EH (cell line): ENCODE measurements at places on chromosomes 11 and 22.

GRCh38 chr11:125887373-125888324 lies at the start of gene HYLS1:
Gene HYLS1 (plus strand): TSS chr11:125887668. CDS start chr11:125899369, 11,701 bp downstream.
- DNase-seq, result peak; percentile 98

GRCh38 chr22:48711031-48711431 lies 1116.6 kb downstream of the BRD1 start:
- no peak for DNase-seq

GRCh38 chr11:68008381-68009337 lies 1.5 kb upstream of the ALDH3B1 start:
- no peak for DNase-seq

DNA sequence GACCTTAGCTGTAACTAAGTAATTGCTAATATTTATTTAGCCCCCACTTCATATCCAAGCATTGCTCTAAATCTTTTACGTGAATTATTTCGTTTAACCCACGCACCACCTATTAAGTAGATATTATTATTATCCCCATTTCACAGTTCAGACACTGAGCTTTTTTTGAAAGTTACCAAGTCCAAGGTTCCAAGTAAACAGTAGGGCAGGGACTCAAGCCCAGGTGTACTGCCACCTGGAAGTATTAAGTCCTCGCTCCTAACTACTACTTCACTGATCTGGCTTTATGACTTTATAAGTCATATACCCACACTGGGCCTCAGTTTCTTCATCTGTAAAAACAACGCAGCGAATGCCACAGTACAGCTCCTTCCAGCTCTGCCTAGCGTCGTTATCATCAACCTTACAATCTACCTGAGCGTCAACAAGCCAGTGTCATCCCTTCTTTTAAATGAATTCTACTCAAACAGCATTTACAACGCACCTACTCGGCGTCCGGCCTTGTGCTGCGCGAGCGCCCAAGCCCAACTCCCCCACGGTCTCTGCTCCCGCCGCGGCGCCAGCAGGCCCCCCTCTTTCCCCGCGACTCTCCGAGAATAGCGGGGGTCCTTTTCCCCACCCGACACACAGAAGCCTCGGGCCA lies 624 bp downstream of the TMEM41B start:
- DNase-seq, result peak; percentile 32

DNA sequence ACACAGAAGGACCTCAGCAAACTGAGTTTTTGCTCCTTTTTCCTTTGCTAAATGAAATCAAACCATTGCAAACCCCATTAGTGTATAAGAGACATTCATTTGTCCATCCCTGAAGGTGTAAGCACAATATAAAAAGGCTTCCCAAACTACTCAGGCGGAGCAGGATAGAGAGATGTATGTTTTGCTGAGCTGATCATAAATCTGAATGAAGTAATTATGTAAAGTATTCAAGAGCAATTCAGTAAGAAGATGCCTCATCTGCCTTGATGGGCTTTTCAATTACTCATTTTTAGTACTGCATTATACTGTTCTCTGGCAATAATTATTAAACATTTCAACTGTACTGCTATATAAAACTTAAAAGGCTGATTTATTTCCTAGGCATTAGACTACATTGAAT lies 65.0 kb downstream of the SPON1 start:
- no peak for DNase-seq

- DNase-seq, result no peak
These were observed 19.2 kb downstream of the DHCR7 start for GRCh38 chr11:71428861-71429435.

DNA sequence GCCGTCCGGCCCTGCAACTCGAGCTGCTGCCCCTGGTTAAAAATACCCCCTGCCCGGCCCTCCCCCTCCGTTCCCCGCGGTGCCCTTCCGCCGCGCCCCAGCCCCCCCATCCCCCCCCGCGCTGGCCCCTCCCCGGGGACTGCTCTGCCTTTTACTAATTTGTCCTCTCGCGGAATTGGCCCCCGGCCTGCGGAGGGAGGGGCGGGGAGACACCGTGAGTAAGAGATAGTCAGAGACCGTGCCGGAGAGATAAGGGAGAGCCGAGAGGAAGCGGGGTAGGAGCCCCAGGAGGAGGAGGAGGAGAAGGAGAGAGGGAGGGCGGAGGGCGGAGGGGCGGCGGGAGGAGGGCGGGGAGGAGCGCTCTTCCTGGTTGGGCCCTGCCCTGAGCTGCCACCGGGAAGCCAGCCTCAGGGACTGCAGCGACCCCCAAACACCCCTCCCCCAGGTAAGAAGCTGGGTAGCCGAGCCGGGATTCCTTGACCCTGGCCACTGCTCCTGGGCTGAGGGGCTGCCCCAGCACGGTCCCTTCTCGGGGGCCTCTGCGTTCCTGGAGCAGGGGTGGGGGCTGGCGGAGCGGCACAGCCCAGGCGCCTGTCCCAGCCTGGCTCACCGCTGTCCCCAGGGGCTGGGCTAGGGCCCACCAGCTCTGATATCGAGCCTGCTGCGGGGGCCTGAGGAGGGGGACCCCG lies at the start of gene CAPN1:
TSS of gene CAPN1 (plus strand) at position 360 of the 689 bp plus-strand sequence. CDS start 774 bp downstream, outside the sequence.
- peak; percentile 97 for DNase-seq

DNA sequence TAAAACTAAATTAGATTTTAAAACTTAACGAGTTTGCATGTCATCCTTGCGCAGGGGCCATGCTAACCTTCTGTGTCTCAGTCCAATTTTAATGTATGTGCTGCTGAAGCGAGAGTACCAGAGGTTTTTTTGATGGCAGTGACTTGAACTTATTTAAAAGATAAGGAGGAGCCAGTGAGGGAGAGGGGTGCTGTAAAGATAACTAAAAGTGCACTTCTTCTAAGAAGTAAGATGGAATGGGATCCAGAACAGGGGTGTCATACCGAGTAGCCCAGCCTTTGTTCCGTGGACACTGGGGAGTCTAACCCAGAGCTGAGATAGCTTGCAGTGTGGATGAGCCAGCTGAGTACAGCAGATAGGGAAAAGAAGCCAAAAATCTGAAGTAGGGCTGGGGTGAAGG lies 10.6 kb downstream of the LIMK2 start:
- DNase-seq, result no peak

DNA sequence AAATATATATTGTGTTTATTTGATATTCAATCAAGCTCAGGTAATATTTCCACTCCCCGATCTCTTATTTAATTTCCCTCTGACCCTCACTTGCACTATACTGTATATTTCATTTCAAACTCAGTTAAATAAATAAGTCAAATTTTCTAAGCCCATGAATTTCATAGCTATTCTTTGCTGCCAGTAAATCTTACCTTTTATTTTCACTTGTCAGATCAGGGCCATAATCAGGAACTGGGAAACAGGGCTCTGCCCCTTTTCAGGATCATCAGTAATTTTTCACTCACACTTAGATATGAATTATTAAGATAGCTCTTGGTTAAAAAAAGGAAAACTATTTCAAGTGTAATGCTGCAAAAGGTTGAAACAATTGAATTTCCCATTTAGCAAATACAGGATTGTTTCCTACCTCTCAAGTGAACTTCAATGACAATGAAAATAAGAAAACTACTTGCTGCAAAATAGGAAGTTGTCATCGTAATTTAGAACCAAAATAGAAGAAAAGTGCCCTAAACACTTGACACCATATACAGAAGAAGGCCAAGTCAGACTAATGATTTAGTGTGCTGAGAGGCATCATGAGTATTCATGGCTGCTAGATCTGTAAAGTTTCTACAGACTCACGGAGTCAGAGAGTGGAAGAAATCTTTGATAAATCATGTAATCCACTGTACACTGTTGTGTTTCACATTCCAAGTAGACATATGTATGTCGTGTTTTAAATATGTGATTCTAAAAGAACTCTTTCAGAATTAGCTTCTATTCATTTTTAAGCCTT lies 316.8 kb upstream of the CNTN5 start:
- DNase-seq, result no peak

DNA sequence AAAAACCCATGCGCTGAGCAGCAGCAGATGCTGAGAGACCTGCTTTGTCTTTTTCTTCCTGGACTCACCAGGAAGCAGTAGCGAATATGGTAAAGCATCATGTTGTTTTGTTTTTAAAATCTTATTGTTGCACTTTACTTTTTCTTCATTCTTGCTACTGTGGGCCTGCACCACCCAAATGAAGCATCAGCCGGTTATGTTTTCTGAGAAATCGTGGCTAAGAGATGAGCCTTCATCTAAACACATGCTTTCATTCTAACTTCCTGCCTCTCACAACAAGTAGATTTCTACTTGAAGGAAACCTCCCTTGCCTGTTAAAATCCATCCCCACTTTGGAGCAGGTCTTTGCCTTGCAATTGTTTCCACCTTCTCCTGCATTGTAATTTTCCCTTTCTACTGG lies 1025.9 kb downstream of the NTM start:
- DNase-seq, result no peak

- no peak for DNase-seq
These were observed 1.8 kb downstream of the MTMR2 start for GRCh38 chr11:95922099-95922498.

- no peak for DNase-seq
These were observed 32.2 kb upstream of the MN1 start for GRCh38 chr22:27833803-27834202.

DNA sequence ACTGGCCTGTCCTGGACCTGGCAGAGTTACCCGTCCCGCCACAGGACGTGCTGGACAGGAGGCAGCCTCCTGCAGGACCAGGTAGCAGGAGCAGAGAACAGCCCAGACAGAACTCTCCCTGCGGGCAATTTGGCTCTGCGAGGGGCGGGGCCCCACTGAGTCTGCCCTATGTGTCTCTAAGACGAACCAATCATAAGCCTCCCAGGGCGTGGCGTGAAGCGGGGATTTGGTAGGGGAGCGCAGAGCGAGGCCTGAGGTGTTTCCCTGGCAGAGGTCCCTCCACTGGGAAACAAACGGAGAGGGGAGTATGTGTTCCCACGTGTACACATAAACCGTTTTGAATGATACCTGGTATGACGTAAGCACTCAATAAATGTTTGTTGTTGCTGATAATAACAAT lies 7.4 kb downstream of the CD82 start:
- DNase-seq, result no peak

GRCh38 chr11:13339195-13340153 lies 61.9 kb downstream of the BMAL1 start:
- DNase-seq, result peak; percentile 92

GRCh38 chr22:27312966-27313855 lies 488.3 kb downstream of the MN1 start:
- no peak for DNase-seq

- DNase-seq, result no peak
These were observed 1.5 kb upstream of the SIK3 start for GRCh38 chr11:117099696-117100095.

DNA sequence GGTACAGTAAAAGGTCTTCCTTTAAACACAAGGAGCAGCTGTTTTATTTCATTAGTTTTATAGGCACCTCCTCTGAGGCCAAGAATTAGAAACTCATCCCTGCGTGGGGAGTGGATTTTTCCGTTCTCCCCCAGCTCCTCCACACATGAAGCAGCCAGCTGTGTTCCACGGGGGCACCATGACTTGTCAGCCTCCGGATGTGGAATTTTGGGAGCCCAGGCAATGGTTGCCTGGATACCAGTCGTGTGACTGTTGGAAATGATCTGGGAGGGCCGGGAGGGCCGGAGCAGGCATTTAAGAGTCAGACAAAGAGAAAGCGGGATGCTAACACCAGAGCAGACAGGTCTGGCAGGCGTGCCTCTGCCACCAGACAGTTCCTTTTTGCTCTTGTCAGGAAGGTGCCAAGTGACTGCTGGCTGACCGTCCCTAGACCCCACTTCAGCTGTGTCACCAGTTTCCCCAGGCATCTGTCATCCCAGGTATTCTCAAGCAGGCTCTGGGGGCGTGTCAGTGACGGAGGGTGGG lies 15.9 kb upstream of the CDC42EP2 start:
- peak; percentile 81 for DNase-seq

DNA sequence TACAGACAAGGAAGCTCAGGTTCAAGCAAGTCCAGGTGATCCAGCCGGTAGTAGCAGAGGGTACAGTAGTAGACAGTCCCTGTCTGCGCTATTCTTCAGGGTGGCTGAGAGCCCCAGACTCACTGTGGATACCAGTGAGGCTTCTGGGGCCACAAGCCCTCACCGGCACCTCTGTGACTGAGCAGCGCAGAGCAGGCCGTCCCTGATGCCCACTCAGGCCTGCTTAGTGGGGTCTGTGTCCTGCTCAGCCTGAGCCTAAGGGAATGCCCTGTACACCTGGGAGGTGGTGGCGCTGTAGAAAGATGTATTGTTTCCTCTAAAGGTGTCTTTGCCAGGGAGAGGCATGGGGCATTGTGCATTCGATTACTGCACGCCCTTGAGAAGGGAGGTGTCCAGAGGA lies 143.8 kb downstream of the CACNA1I start:
- no peak for DNase-seq

- no peak for DNase-seq
These were observed 10.4 kb upstream of the SLC39A13 start for GRCh38 chr11:47398011-47398410.

GRCh38 chr22:42443240-42444076 lies 11.3 kb upstream of the NFAM1 start:
- DNase-seq, result no peak

DNA sequence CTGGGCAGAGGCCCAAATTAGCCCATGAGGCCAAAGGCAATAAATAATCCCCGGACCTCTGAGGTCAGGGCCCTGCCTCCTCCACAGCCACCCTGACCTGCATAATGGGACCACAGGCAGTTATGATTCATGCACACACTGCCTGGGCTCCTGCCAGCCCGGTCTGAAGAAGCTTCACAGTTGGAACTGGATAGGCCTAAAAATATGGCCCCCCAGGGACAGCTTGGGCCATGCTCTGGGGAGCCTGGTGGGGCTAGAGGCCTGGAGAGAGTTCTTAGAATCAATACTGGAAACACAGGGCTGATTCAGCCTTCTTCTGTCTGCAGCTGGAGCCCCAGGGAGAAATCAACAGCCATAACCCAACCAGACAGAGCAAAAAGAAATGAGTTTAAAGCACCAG lies 112.8 kb upstream of the CADM1 start:
- DNase-seq, result peak; percentile 92

- no peak for DNase-seq
These were observed 630.3 kb downstream of the TBC1D22A start for GRCh38 chr22:47392729-47393128.

GRCh38 chr11:93784935-93785360 lies 866 bp downstream of the MED17 start:
- no peak for DNase-seq

- no peak for DNase-seq
These were observed 54.4 kb upstream of the EMID1 start for GRCh38 chr22:29151316-29151715.

- DNase-seq, result peak; percentile 58
These were observed 4.9 kb upstream of the TTLL1 start for GRCh38 chr22:43094085-43094484.

DNA sequence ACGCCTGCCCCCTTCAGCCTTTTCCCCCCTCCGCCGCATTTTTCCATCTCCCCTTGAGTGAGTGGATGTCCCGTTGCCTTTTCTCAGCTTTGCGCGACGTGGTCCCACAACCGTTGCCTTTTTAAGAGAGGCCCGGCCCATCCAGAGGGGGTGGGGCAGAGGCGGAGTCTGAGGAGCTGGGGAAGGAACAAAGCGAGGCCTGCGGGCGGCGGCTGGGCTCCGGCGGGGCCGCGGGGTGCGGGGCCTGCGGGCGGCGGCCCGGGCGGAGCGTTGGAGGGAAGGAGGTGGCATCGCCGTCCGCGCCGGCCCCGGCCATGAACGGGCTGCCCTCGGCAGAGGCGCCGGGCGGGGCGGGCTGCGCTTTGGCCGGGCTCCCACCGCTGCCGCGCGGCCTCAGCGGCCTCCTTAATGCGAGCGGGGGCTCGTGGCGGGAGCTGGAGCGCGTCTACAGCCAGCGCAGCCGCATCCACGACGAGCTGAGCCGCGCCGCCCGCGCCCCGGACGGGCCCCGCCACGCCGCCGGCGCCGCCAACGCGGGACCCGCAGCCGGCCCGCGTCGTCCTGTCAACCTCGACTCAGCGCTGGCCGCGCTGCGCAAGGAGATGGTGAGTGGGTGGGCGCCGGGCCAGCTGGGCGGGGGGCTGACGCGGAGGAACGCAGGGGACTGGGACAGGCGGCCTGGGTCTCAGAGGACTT lies at the start of gene FAM89B:
TSS of gene FAM89B (plus strand) at position 183 of the 696 bp plus-strand sequence. CDS start at position 315, 132 bp downstream.
- DNase-seq, result peak; percentile 89
